Spinal cord (tissue), 10 donors: ENCODE measurements at places on chromosomes 4 and X.
A peak's percentile ranks its signal among the peaks of the same experiment; 100 is the strongest.

GRCh38 chr4:84531689-84532088 is 32.6 kb upstream of the NKX6-1 start:
- DNase-seq: no peak

GRCh38 chr4:29046781-29047180 is 1673.4 kb upstream of the PCDH7 start:
- DNase-seq: no peak

DNA sequence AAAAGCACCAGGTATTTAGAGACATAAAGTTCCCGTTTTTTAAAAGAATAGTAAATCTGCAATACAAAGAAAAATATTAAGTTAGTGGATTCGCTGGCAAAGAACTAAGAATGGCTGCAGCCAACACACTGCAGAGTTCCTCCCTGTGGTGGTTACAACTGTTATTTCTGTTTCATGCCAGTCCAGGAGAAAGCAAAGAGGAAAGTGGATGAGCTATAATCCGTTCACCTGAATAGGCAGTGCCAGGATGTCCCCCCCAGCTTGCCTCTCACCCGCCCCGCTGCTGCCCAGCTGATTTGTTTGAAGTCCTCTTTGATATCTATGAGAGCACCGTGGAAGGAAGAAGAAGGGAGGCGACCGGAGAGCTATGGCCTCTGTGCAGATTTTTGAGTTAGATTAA is 63.9 kb downstream of the PTCHD1 start:
- DNase-seq: no peak

- no peak for DNase-seq
Measured at GRCh38 chr4:64564126-64564525, 154.9 kb upstream of the TECRL start.

DNA sequence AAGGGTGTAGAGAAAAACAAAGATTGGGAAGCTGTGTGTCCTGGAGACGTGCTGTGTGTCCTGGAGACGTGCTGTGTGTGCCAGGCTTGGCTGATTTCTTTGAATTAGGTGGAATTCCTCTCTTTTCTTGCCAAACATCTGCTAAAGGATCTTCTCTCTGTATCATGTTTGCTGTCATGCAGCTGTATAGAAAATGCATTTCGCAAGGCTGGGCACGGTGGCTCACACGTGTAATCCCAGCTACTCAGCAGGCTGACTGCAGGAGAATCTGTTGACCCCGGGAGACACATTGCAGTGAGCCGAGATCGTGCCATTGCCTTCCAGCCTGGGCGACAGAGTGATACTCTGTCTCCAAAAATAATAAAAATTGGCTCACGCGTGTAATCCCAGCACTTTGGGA is 187.0 kb downstream of the CRLF2 start:
- DNase-seq: no peak

GRCh38 chr4:2962614-2963174 is 512 bp downstream of the NOP14 start:
- DNase-seq: no peak

GRCh38 chr4:155773196-155773800 is 14.5 kb downstream of the GUCY1B1 start:
- no peak for DNase-seq

DNA sequence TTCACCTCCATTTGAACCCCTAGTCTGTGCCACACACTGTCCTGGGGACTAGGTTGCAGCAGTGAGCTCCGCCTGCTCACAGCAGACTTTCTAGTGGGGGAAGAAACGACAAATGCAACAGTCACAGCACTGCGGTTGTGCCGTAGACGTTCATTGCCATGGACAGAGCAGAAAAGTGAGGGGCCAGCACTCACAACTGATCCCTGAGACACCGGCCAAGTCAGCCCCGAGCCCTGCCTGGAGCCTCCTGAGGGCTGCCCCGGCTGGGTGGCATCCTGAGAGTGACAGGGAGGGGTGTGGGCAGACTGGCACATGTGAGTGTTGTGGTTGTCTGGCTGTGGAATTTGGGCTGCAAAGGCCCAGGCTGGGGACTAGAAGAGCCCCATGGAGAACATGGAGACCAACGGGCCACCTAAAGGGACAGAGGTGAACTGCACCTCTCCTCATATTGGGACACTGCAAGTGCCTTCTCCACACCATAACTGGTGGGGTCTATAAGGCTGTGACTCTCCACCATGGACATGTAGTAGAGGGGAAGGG is 4.6 kb downstream of the DUSP9 start:
- DNase-seq: no peak

DNA sequence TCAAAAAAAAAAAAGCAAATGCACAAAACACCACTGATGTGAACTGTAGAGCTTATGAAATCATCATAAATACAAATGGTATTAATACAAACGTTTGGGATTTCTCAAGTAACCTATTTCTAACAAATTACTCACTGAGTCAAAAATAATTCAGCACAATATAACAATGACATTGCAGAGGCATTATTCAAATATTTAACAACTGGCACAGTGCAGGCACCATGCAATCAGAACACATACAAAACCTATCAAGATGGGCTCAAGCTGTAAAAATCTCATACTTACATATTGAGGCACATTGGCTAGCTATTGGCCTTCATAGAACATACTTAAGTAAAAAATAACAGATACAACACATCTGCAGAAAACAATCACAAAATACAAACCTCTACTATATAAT is 81.1 kb downstream of the LRBA start:
- DNase-seq: no peak

DNA sequence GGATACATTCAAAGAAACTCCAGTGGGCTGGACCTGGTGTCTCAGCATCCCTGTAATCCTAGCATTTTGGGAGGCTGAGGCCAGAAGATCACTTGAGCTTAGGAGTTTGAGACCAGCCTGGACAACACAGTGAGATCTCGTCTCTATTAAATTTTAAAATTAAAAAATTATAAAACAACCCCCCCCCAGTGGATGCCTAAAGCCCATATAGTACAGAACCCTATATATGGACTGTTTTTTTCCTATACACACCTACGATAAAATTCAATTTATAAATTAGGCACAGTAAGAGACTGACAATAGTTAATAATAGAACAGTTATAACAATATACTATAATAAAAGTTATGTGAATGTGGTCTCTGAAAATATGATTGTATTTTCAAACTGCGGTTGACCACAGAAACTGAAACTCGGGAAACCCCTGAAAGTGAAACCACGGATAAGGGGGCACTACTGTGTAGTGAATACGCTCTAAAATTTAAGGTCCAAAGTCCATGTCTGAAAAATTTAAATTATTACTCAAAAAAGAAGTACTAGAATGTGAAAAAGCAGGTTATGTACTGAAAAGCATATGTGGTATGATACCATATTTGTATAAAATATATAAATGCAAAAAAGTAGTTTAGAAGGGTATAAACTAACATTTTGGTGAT is 2.0 kb downstream of the SMIM14 start:
- DNase-seq: no peak

DNA sequence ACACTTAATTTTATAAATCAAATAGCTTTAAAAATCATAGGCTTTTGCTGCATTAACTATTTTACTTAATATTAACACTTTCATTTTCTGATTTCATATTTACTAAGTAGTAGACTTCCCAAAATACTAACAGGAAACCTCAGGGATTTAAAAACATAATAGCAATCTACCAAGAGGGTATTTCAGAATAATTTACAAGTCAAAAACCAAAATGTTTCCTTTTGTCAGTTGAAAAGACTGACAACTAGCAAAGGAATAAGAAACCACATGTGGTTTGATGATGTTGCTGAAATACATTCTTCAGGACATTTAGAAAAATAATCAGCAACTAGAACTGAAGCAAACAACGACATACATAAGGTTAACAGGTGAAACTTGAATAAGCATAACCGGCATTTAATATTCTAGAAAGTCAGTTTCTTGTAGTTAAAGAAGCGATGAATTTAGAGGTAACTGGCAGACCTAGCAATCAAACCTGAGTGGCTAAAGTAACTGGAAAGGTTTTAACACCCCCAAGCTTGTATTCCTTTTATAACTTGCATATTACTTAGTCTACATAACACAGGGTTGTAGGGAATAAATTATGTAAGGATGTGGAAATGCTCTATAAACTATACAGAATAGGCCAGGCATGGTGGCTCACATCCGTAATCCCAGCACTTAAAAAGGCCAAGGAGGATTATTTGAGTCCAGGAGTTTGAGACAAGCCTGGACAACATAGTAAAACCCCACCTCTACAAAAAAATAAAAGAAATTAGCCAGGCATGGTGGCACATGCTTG is 40.0 kb downstream of the DHX15 start:
- no peak for DNase-seq

GRCh38 chrX:72498782-72499181 is 73.9 kb downstream of the HDAC8 start:
- no peak for DNase-seq

DNA sequence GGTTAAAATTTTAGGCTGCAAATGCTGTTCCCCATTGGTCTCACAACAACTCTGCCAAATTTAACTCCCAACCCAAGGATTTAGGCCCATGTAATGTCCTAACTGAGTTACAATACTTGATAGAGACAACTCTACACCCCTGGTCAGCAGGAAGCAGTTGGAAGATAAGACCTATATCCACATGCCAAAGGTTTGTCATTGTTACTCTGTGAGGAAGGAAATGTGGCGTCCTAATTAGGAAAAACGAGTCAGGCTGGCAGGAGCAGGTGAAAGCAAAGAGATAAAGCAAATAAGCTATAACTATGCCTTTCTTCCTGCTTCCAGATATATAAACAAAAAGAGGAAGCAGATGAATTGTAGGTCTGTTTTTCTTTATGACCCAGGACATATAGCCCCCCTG is 69.1 kb downstream of the SPIN4 start:
- DNase-seq: no peak

DNA sequence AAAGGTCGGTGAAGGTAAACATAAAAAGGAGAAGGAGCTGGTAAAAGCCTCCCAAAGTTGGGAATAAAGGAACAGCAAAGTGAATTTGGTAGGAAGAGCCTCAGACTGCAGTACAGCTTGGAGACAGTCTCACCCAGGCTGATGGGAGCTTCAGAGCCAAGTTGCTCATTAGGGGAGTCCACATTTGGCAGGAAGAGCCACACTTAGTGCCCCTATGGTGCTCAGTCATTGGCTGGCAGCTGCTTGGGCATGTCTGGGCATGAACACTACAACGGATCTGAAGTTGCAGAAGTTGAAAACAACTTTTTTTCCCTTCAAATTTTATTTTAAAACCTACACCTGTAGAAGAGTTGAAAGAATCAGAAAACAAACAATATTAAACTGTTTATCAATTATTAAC is 2497.3 kb downstream of the ARAP2 start:
- no peak for DNase-seq

DNA sequence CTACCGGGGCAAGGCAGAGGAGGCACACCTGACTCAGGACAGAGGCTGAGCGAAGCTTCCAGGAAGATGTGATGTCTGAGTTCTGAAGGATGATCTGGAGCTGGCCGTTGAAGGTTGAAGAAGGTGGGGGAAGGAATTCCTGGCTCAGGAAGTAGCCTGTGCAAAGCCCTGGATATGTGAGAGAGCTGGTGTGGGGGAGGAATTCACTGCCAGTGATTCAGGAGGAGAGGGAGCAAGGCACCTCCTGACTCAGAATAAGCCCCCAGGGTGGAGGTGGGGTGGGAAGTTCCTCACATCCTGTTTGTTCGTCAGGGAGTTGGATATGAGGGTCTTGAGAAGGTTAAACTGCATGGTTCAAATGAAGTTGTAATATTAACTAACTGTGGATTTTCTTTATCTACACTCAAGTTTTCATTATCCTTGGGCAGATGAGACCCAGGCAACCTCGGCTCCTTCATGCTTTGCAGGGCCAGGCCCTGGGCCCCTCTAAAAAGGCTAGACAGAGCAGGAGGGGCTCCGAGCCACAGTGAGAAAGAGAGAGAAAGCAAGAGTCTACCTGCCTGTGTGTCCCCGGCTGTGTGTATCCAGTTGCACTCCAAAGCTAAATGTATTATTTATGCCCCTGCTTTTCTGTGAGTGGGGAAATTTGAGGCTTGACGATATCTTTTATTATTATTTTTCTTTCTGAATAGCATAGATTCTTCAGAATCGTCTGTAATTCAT is 7.1 kb downstream of the NHSL2 start:
- no peak for DNase-seq

DNA sequence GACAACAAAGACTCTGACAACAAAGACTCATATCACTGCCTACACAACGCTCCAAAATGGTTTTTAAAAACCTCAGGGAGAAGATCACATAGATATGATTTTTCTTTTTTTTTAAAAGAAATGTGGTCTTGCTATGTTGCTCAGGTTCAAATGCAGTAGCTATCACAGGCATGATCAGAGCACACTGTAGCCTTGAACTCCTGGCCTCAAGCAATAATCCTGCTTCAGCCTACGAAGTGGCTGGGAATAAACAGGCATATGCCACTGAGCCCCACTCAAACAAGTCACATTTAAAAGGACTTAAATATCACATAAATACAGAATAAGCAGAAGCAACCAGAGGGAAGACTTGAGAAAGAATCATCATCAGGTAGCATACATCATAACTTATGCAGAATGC is 14.7 kb downstream of the DHX15 start:
- no peak for DNase-seq

DNA sequence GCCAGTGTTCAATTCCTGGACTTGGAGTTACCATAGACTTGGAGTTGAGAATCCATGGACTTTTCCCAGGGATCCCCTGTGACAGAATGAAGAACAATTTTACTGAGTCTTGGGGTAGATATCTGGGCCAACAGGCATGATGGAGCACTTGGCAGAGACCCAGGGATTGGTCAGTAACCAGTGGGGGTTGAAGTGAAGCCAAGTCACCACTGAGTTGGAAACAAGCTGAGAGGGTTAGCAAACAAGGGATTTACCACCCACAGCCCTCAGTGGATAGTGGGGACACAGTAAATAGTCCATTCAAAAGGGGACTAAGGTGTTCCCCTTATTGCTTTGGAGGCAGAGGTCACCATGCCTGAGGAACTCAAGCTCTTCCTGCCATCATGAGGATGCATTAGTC is 281.7 kb downstream of the PPP1R2C start:
- DNase-seq: no peak

DNA sequence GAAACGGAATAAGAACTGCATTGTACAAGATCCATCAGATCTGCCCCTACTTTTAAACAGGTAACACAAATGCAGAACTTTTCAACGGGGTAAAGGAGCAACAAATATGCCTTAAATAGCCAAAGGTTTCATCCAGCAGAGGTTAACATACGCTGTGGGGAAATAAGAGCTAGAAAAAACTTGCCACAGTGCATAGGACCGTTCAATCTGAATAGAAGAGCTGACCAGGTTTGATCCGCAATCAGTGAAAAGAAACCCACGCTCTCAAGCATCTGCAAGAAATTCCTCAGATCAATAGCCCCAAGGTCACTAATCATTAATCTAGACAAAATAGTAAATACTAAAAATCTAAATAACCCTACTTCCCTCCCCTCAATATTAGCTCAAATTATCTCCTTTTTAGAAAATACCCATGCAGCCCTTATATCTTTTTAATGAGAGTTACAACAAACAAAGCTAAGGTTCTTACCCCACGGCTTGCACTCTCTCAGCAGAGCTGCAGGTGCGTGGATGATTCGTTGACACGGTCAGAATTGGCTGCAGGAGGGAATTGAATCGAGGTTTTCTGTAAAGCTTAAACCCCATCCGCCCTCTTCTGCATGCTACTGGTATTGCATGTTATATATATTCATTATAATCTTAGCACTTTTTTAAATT is at the start of gene TLR10:
Gene TLR10 (minus strand): TSS at position 539 of the 657 bp plus-strand sequence. CDS start 7,400 bp downstream, outside the sequence.
- DNase-seq: peak; percentile 76

GRCh38 chr4:896216-896615 is 35.9 kb downstream of the GAK start:
- DNase-seq: no peak

GRCh38 chr4:40622913-40623312 is 6.8 kb downstream of the RBM47 start:
- DNase-seq: no peak

GRCh38 chrX:56796641-56797395 is 67.8 kb downstream of the NBDY start:
- DNase-seq: no peak
